Hypothalamus (tissue), 51 donors: ENCODE measurements at places on chromosomes 7 and 10.

- DNase-seq: no peak
Observed at GRCh38 chr7:1587738-1588137, 17.9 kb upstream of the PSMG3 start.

GRCh38 chr7:27767374-27767773 lies 27.4 kb downstream of the TAX1BP1 start:
- DNase-seq: no peak

- DNase-seq: no peak
Observed at GRCh38 chr10:31646519-31646918, 282.1 kb downstream of the ARHGAP12 start.

GRCh38 chr7:116417593-116418345 lies 81.8 kb upstream of the CAV2 start:
- no peak for DNase-seq

GRCh38 chr7:114925434-114925833 lies 3.5 kb downstream of the MDFIC start:
- DNase-seq: no peak

DNA sequence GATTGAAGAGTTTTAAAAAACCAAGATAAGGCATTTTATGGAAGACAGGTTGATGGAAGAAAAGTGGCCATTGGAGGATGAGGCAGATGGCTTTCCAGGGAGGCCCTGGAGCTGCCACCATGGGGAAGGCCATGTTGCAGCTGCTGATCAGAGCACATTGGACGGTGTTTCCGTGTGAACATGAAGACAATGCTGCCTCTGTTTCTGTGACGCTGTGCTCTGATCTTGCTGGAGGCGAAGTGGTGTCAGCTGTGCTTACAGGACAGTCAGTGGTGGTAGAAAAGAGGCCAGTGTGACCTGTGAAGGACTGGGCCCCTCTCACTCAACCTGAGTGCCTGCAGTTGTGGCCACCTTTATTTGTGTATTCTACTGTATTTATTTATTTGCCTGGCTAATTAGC lies 132.9 kb downstream of the FAM204A start:
- DNase-seq: peak; percentile 66

DNA sequence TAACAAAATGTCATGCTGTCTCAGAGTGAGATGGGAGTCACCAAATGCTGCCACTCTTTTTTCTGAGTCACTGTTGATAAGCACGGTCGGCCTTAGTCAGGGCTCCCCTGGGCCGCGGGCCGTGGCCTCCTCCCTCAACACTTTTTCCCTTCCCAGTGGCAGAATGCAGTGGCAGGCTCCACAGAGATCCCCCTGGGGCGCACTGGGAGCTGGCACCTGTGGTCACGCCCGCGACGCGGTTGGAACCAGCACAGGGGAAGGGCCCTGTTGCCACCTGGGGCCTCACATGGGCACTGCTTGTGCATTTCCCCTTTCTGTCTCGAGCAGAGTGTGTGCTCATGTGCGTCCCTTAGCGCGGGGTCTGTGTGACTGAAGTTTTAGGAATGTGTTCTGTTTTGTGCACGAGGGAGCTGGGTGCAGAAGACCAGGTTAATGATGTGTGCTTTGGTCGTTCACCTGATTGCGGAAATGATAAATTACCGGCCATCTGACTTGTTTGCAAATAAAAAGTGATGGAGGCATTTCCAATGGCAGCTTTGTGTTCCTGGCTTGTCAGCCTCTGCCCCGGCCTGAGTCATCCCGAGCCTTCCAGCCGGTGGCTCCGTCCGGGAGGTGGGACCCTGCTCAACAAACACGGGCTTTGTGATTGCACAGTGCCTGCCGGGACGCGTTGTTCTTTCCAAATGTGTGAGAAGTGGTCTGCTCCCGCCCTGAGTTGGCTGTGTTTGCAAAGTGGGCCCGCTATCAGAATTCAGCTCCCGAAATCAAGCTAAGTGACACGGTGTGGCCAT lies 100.7 kb downstream of the NKX6-2 start:
- DNase-seq: peak; percentile 44

- no peak for DNase-seq
Observed at GRCh38 chr10:80537086-80537735, 491 bp upstream of the SH2D4B start.

GRCh38 chr10:14009371-14010100 lies 321.2 kb downstream of the FRMD4A start:
- no peak for DNase-seq

- no peak for DNase-seq
Observed at GRCh38 chr10:93454736-93455135, 27.4 kb downstream of the MYOF start.

GRCh38 chr7:28161331-28161730 lies 19.3 kb downstream of the JAZF1 start:
- DNase-seq: no peak

DNA sequence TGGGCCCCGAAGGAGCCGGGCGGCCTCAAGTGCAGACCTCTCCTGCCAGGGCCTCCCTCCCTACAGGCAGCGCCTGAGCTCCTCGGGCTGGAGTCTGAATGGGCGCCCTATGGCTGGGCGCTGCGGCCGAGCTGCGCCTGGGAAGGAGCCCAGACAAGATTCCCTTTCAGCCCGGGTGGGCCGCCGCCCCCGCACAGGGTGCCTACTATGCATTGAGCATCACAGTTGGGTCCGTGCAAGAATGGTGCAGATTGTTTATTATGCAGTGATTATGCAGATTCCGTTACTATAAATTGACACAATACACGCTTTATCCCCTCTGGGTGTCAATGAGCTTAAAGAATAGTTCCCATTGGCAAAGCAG lies 77.2 kb upstream of the PDGFA start:
- DNase-seq: no peak

- no peak for DNase-seq
Observed at GRCh38 chr10:46052791-46053375, 6.8 kb upstream of the MSMB start.

DNA sequence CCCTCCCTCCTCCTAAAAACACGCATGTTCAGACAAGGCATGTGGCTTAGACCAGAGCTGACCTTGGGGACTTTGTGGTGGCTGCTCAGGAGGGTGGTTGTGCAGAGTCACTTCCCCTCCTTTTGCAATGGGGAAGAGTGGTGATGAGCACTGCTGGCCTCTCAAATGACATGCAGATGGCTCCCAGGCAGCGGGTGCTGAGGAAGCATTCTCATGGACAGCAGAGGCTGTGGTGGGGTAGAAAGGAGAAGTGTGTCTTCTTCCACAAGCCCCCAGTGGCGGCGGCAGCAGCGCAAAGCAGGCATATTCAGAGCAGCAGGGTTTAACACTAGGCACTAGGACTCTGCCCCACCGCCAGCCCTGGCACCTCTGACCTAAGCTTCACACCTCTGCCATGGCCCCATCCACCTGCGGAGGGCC lies 105.9 kb upstream of the ANLN start:
- peak; percentile 58 for DNase-seq

- DNase-seq: no peak
Observed at GRCh38 chr7:100714725-100715124, 5.5 kb upstream of the EPO start.

- DNase-seq: no peak
Observed at GRCh38 chr7:44609829-44610228, 3.4 kb downstream of the OGDH start.

DNA sequence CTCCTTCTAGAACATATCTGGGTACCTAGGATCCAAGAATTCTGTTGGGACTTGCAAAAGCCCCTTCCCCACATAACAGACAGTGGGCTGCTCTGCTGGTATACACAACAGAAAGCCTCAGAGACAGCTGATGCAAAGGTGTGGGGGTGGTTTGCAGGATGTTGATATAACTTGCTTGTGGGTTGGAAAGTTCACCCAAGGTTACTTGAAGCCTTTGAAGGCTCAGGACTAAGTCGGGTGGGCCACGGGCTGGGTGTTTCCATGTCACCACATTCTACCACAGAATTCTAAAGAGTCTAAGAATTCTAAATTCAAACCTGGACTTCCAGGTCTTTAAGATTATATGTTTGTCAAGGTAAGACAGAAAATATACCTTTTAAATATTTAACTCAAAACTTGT lies 7.4 kb upstream of the NRCAM start:
- no peak for DNase-seq

- DNase-seq: no peak
Observed at GRCh38 chr7:139886206-139886605, 57.1 kb downstream of the TBXAS1 start.

DNA sequence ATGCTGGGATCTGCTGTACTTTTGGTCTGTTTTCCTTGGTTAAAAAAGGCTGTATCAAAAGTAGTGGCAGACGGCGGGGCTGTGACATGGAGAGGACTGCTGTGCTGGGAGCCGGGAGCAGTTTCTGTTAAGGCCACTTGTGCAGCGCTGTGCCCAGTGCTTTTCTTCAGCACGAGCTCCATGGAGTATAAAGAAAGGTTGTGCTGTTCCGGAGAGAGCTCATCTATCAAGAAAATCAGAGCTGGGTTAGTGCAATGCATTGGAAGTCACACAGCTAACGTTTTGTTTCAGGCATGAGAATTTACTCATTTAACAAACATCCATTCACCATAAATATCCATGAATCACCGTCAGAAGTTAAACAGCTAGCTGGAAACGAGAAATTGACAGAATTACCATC lies 62.0 kb downstream of the KIAA1549 start:
- DNase-seq: no peak

GRCh38 chr7:132871419-132871818 lies 210.5 kb downstream of the CHCHD3 start:
- no peak for DNase-seq

- DNase-seq: no peak
Observed at GRCh38 chr10:22315455-22316285, 518 bp upstream of the COMMD3 start.

DNA sequence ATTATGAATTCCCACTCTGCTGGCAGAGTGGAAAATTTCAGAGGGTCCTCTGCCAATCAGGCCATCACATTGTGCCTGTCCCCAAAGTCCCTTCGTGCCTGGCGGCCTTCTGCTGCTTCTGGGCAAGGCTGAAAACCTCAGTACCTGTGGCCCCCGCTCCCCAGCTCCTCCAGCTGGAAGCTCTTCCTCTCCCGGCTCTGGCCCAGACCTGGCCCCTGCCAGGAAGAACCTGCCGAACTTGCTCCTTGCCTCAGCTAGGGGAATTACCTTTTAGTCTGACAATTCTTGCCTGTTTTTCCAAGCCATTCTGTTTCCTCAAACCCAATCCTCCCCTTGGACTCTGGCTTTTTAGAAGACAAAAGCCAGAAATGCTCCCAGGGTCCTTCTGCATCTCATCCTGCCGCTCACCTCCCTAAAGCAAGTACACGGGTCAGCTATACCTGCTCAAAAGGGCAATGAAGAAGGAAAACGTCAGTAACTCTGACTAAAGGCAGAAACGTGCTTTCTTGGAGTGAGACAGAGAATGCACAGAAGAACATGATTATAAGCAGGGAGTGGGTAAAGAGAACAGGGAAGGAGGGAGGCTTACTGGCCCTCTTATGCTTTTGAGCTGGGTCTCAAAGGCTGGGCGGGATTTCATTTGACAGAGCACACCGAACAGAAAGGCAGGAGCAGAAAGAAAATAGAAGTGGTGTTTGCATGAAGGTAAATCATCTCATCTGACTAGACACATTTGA lies 28.1 kb upstream of the TRIL start:
- DNase-seq: no peak

DNA sequence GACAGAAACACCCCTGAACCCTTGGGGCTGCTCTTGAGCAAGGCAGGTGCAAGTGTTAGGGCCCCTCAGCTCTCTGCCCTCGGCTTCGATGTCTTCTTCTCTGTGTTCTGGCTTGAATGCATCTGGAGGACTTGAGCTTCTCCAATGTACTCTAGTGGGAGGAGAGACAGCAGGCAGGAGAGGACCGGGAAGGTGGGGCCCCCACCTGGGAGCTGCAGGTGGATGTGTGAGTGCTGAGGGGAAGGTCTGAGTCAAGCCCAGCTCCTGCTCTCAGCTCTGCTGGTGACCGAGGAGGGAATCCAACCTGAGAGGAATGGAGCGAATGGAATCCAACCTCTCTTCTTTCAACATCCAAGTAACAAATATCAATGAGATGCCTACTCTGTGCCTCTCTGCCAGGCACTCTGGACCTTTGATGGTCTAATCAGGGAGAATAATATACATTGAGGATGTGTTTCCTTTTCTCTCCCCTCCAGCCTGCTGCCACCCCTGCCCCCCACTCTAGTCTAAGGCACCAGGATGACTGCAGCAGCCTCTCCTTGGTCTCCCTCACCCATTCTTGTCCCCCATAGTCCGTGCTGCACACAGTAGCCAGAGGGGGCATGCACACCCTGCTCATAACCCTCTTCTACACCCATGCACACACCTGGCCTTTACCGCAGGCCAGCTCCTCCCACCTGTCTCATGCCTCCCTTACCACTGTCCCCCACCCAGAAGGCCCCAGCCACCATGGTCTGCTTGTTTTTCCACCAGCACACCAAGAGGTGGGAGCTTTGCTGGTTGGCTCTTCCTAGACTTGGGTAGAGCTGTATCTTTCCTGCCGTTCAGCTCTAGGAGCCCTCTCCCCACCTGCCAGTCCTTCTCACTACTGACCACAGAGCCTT lies 13.6 kb downstream of the TBATA start:
- no peak for DNase-seq

GRCh38 chr10:86314616-86315548 lies 51.7 kb downstream of the GRID1 start:
- no peak for DNase-seq

GRCh38 chr10:78850644-78851435 lies 217.9 kb upstream of the ZMIZ1 start:
- DNase-seq: no peak

GRCh38 chr7:116525913-116526861 lies 1.4 kb downstream of the CAV1 start:
- DNase-seq: no peak

- DNase-seq: no peak
Observed at GRCh38 chr7:34652809-34653208, 5.2 kb upstream of the NPSR1 start.

DNA sequence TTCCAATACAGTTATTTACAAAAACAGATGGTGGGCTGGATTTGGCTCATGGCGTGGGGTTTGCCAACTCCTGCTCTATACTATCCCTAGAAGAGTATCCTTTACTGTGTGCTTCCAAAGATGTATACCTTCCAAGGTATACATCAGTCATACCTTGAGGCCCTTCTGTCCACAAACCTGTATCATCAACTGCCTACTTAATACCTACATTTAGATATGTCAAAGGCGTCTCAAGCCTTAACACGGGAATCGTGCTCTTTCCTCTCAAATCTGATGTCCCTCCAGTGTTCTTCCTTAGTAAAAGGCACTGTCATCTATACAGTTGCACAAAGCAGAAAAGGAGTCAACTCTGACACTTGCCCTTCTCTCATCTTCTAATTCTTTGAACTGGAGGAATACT lies 36.9 kb downstream of the NAMPT start:
- no peak for DNase-seq

DNA sequence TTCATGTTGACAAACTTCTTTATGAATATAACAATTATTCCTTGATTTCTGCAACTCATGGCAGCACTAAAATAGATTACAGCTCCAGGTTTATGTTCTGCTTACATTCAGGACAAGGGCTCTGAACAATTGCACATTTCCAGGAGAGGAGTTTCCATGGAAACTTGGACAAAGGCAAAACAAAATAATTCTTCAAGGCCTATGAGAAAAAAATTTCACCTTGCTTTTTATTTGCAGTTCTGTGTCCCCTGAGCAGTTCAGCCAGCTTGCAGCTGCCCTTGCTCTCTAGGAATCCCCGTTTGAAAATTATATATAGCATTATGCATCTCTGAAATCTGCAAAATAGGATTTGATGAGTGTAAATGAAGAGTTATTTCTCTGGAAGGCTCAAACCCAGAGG lies 71.7 kb downstream of the ARL4A start:
- DNase-seq: no peak

GRCh38 chr10:133164816-133165555 lies 5.0 kb downstream of the KNDC1 start:
- DNase-seq: no peak
